Thoracic aorta (tissue), 2 donors: ENCODE measurements at places on chromosomes 7 and 10. TPM values are rescaled to one million over a fixed set of nuclear protein-coding genes. Genes with fewer than 3 reads are reported as not detected.

The SMO gene
- 16.4 TPM for total RNA-seq

The PRSS1 gene
- 16.9 TPM for total RNA-seq

The BLNK gene
- 1.3 TPM for total RNA-seq

The CTAGE8 gene
- total RNA-seq, result not detected

The ZNF438 gene
- 14.5 TPM for total RNA-seq

The TSPAN33 gene
- 6.3 TPM for total RNA-seq

The TSPAN15 gene
- 4.7 TPM for total RNA-seq

The CYP2C19 gene
- not detected for total RNA-seq

GRCh38 chr10:111087331-111087756 is 10.5 kb downstream of the ADRA2A start:
- no peaks in the 10 kb centered on the region for H3K27me3 ChIP-seq
- no peak for DNase-seq
- no peak overlapping the region for H3K27ac ChIP-seq
- H3K4me3 ChIP-seq, result no peak overlapping the region

GRCh38 chr7:153081496-153081895 is 321.9 kb downstream of the ACTR3B start:
- H3K27me3 ChIP-seq, result no peaks in the 10 kb centered on the region
- no peaks in the 10 kb centered on the region for H3K36me3 ChIP-seq
- no peaks in the 10 kb centered on the region for H3K4me1 ChIP-seq
- no peak overlapping the region for H3K27ac ChIP-seq
- no peak for DNase-seq

DNA sequence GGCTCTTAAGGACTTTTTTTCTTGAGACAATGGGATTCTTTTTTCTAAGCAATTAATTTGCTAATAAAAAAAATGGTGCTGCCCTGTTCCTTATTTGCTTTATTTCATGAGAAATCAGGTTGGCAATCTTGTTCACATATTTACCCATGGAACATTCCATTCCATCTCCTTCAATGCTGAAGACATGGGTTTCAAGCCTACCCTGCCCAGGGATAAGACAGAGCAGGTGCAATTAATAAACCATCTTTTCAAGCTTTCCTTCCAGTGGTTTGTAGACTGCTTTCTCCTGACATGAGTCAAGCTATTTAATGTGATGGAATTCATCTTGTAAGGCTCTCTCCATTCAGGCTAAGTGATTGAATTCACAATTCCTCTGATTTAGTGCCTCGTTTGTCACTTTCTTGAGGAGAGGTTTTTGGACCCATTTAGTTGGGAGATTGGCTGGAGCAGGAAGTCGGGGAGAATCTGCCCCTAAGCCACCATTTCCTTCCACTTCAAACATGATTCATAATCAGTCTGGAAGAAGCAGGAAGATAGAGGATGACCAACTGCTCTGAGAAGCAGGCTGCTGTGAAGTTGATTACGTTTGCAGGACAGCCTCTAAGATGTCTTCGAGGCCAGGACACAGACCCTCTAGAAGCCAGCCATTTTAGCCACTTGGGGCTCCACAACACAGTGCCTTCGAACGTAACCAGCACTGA is 552.4 kb upstream of the GALNT17 start:
- DNase-seq, result no peak
- no peak overlapping the region for H3K4me3 ChIP-seq
- no peaks in the 10 kb centered on the region for H3K27me3 ChIP-seq

- no peaks in the 10 kb centered on the region for H3K27me3 ChIP-seq
- no peak overlapping the region for H3K4me3 ChIP-seq
- H3K27ac ChIP-seq, result no peak overlapping the region
- H3K36me3 ChIP-seq, result no peaks in the 10 kb centered on the region
These were observed 124.0 kb downstream of the WDR37 start for GRCh38 chr10:1180071-1180730.

DNA sequence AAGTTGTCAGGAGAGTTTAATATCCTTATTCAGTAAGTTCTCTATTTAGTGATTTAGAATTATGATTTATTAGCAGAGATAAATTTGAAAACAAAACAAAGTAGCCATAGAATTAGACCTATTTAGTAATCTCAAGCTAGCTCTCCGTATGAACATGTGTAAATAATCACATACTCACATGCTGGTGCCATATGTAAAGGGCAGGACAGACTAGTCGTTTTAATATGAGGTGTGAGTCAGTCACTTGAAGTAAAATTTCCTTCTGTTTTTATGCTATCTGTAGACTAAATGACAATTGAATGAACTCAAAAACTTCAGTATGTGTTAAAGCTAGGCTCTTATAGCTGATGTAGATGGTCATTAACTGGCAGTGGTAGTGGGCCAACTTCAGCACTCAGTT is 67.1 kb downstream of the WAC start:
- no peak overlapping the region for H3K27ac ChIP-seq
- no peak overlapping the region for H3K4me3 ChIP-seq
- no peaks in the 10 kb centered on the region for H3K27me3 ChIP-seq
- H3K36me3 ChIP-seq, result peaks cover 4% of the 10 kb centered on the region

- H3K27ac ChIP-seq, result no peak overlapping the region
- no peaks in the 10 kb centered on the region for H3K27me3 ChIP-seq
- peaks cover 9% of the 10 kb centered on the region for H3K36me3 ChIP-seq
- H3K4me3 ChIP-seq, result no peak overlapping the region
- no peak for DNase-seq
These were observed 22.4 kb downstream of the ZNF33A start for GRCh38 chr10:38032886-38033285.

GRCh38 chr10:48332166-48332870 is 25.8 kb downstream of the MAPK8 start:
- H3K4me1 ChIP-seq, result no peaks in the 10 kb centered on the region
- no peak overlapping the region for H3K4me3 ChIP-seq
- no peak for DNase-seq
- H3K27ac ChIP-seq, result no peak overlapping the region
- no peaks in the 10 kb centered on the region for H3K36me3 ChIP-seq

- no peak for DNase-seq
- H3K4me3 ChIP-seq, result no peak overlapping the region
- H3K27me3 ChIP-seq, result no peaks in the 10 kb centered on the region
These were observed 309.0 kb downstream of the GPAM start for GRCh38 chr10:111874576-111874975.

- no peak overlapping the region for H3K4me3 ChIP-seq
- H3K36me3 ChIP-seq, result no peaks in the 10 kb centered on the region
- no peak overlapping the region for H3K27ac ChIP-seq
- no peaks in the 10 kb centered on the region for H3K27me3 ChIP-seq
These were observed 75.8 kb upstream of the LRRC17 start for GRCh38 chr7:102836977-102837376.

DNA sequence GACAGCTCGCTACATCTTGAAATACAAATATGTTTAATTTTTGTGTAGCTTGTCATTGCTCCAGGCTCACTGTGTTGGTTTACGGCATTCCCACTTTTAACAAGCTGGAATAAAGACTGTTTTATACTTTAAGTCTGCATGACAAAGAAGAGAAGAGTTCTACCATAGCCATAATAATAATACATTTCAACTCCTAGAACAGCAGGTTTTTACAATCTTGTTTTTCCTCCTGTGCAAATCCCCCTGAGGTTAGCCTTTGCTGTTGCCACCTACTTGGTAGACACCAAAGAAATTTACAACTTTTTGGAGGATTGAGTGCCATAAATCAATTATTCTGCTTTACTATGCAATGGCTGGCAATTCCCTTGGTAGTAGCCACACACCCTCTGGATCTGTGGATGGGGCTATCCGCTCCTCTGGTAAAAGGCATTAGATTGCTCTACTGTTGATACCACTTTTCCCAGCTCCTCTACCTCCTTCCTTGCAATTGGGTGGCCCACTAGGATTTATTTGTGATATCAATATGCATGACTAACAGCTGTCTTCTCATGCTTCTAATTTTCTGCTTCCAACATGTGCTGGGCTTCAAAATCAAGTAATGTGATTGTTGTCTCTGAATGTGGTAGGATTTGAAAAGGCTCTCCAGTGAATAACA is 60.2 kb downstream of the SFMBT2 start:
- H3K4me3 ChIP-seq, result no peak overlapping the region
- no peaks in the 10 kb centered on the region for H3K36me3 ChIP-seq
- no peak for DNase-seq
- H3K27me3 ChIP-seq, result no peaks in the 10 kb centered on the region

GRCh38 chr7:47847207-47847606 is 101.1 kb downstream of the PKD1L1 start:
- no peaks in the 10 kb centered on the region for H3K36me3 ChIP-seq
- H3K27me3 ChIP-seq, result no peaks in the 10 kb centered on the region
- H3K27ac ChIP-seq, result no peak overlapping the region
- H3K4me3 ChIP-seq, result no peak overlapping the region

- H3K36me3 ChIP-seq, result no peaks in the 10 kb centered on the region
- no peak overlapping the region for H3K4me3 ChIP-seq
- DNase-seq, result no peak
- no peaks in the 10 kb centered on the region for H3K27me3 ChIP-seq
- no peaks in the 10 kb centered on the region for H3K4me1 ChIP-seq
These were observed 279.2 kb downstream of the PRPF18 start for GRCh38 chr10:13865758-13866491.

GRCh38 chr7:151705636-151706276 is 171.2 kb downstream of the PRKAG2 start:
- H3K4me1 ChIP-seq, result peaks cover 15% of the 10 kb centered on the region
- no peaks in the 10 kb centered on the region for H3K36me3 ChIP-seq
- no peaks in the 10 kb centered on the region for H3K27me3 ChIP-seq
- H3K27ac ChIP-seq, result no peak overlapping the region
